Lower leg skin (tissue), 4 donors: ENCODE measurements at places on chromosomes 6 and 20. TPM values are rescaled to one million over a fixed set of nuclear protein-coding genes. Genes with fewer than 3 reads are reported as not detected.

DNA sequence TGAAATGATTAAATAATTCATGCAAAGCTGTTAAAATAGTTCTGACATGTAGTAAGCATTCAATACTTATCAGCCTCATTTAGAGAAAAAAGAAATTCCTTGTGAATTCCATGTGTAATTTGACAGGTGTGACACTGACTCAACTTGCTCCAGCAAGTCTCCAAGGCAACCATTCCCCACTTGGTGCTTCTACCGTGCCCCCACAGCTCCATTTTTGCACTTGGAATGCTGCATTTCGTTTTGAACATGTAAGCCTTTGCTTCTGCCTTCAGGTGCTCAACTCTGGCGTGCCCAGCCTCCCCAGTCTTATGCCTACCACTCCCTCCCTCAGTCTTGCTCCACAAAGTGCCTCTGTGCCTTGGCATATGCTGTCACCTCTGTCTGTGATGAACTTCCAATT, 760.6 kb upstream of the CHD6 start:
- DNase-seq = no peak

DNA sequence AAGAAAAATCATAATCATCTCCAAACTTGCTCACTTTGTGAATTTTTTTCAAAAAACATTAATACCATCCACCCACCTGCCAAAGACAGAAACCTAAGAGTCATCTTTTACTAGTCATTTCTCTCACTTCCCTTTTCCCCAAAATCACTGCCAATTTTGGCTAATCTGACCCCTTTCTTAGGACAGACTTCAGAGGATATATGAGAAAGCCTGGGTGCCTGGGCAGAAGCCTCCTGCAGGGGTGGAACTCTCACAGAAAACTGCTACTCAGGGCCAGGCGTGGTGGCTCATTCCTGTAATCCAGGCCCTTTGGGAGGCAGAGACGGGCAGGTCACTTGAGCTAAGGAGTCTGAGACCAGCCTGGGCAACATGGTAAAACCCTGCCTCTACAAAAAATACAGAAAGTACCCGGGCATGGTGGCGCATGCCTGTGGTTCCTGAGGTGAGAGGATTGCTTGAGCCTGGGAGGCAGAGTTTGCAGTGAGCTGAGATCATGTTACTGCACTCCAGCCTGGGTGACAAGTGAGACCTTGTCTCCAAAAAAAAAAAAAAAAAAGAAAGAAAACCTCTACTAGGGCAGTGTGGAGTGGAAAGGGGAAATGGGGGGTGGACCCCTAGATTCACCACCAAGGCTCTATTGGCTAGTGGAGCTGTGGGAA, 3.8 kb downstream of the DEK start:
- no peak for DNase-seq

- no peak for DNase-seq
Observed at GRCh38 chr20:9412309-9412708, 102.1 kb upstream of the LAMP5 start.

GRCh38 chr20:59634435-59635005, 30.2 kb downstream of the PHACTR3 start:
- no peak for DNase-seq

- no peak for DNase-seq
Observed at GRCh38 chr6:110566346-110567125, 90.1 kb upstream of the SLC22A16 start.

- no peak for DNase-seq
Observed at GRCh38 chr6:41075651-41076626, 3.2 kb downstream of the NFYA start.

GRCh38 chr6:131581523-131581922, 8.5 kb downstream of the ARG1 start:
- no peak for DNase-seq

GRCh38 chr6:111564482-111564945, 41.2 kb downstream of the TRAF3IP2 start:
- no peak for DNase-seq

- no peak for DNase-seq
Observed at GRCh38 chr6:99241905-99242534, 107.5 kb downstream of the FAXC start.

- peak; percentile 80 for DNase-seq
Observed at GRCh38 chr6:44010411-44011349, 116.6 kb downstream of the MRPL14 start.

DNA sequence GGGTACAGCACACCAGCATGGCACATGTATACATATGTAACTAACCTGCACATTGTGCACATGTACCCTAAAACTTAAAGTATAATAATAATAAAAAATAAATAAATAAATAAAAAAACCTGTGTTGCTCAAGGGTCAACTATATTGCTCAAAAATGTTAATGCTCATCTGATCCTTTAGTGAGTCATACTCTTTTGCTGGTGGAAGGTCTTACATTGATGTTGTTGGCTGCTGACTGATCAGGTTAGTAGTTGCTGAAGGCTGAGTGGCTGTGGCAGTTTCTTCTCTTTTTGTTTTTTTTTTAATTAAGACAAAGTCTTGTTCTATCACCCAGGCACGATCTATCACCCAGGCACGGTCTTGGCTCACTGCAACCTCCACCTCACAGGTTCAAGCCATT, 29.6 kb upstream of the SMIM26 start:
- no peak for DNase-seq

DNA sequence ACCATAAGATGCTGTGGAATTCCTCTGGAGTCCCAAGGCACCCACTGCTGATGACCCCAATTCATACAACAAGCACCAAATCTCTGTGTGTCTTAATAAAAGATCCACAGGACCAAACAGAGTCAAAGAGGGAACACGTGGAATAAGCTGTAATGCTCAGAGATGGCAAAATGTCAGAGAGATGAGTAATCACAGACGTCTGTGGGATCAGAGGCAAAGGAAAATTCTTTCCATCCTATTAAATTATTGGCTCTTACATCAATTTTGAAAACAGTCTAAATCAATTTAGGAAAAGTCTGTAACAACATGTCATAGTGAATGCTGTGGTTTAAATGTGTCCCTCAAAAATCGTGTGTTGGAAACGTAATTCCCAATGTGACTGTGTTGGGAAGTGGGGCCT, 17.5 kb upstream of the SAMD3 start:
- no peak for DNase-seq

- DNase-seq = no peak
Observed at GRCh38 chr6:15352845-15353244, 107.0 kb downstream of the JARID2 start.

GRCh38 chr6:160039441-160039840, 70.6 kb downstream of the IGF2R start:
- no peak for DNase-seq

- no peak for DNase-seq
Observed at GRCh38 chr6:56689114-56689513, 46.4 kb upstream of the DST start.

DNA sequence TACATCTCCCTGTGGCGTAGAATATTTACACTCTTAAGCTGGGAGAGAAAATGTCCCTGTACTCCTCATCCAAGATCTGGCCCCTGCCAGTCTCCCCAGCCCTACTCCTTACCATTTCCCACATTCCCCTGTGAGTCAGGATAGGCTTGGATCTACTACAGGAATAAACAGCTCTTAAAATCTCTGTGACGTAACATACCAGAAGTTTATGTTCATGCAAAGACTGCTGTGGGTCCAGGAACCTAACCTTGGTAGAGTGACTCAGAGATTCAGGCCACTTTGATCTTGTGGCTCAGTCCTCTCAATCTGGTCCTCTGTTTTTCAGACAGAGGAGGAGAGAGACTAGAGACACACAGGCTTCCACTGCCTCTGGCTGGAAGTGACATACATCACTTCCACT, 38.5 kb upstream of the GPR6 start:
- peak; percentile 14 for DNase-seq

DNA sequence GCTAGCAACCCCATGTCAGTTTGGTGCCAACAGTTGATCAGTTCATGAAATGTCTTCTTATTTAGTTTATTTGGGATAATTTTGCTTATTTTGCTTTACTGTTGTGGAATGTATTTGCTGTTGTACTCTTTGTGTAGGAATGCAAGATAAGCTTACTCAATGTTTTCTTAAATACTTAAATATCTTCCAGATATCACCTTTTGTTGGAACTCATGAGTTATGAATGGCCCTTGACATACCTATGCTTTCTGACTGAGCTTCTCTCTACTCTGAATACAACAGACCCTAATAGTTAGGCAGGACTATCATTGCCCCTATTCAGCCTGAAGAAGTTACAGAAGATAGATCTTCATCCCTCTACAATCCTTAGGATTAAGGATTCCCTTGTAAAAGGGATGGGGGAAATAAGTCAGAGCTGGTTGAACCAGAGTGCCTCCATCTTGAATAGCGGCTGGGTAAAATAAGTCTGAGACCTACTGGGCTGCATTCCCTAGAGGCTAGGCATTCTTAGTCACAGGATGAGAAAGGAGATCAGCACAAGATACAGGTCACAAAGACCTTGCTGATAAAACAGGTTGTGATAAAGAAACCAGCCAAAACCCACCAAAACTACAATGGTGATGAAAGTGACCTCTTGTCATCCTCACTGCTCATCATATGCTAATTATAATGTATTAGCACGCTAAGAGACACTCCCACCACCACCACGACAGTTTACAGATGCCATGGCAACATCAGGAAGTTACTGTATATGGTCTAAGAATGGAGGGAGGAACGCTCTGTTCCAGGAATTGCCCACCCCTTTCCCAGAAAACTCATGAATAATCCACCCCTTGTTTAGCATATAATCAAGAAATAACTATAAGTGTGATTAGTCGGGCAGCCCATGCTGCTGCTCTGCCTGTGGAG, 196.9 kb downstream of the AKAP7 start:
- no peak for DNase-seq

DNA sequence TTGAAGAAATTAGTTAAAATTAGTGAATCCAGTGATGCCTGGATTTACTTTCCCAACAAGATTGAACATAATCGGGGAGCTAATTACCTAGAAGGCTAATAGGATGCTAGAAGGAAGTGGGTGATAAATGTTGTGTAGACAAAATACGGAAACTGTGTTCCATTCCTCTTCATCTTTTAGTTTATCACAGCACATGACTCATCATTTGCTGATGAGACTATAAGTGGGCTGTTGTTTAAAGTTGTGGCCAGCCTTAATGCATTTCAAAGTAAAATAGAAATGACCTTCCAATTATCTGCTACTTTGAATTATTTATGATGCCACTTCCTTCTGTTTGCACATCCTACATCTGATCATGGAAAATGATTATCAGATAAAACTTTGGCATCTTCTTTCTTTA, 43.4 kb downstream of the OGFRL1 start:
- DNase-seq = no peak

DNA sequence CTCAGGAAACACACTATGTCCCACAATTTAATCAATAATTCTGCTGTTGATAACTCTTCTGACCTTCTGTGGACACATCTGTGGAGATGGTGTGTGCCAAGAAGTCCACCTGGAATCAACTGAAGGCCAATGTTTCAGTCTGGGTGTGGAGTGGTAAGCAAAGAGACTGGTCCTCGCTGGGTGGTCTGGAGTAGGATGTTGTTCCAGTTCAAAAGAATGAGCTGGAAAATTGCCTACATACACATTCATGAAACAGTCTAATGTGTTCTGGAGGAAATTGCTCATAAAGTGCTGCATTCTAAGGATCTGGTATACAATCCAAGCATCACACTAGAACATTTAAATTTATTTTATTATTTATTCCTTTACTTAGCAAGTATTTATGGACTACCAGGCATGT, 33.9 kb upstream of the TBX18 start:
- DNase-seq = no peak

DNA sequence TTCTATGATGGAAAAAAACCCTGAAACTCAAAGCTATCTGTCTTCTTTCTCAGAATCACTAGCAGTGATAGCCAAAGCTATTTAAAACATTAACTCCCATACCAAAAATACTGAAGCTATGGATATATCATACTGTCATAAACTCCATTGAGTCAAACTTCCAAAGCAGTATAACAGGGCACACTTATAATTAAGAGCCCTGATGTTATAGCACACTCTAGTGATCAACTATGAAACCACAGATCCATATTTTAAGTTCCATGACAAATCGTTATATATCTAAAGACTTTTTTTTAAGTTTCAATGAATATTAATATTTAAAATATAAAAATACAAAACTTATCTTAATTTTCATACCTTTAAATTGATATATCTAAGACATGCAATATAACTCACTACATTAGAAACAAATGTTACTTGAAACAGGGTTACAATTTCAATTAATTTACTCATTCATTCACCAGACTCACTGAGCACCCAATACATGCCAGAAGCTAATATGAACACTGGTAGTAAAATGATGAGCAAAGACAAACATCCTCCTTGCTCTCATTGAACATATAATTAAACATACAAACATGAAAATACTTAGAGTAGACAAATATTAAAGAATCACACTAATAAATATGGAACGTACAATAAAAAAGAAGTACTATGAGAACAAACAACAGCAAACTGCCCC, 69.3 kb downstream of the IBTK start:
- DNase-seq = no peak

GRCh38 chr20:44207126-44207723, 3.3 kb downstream of the OSER1 start:
- DNase-seq = no peak

- DNase-seq = no peak
Observed at GRCh38 chr6:146545581-146545980, 1.9 kb downstream of the RAB32 start.

- no peak for DNase-seq
Observed at GRCh38 chr20:11807054-11808048, 110.3 kb upstream of the BTBD3 start.

- no peak for DNase-seq
Observed at GRCh38 chr6:156782691-156783320, 5.6 kb downstream of the ARID1B start.

DNA sequence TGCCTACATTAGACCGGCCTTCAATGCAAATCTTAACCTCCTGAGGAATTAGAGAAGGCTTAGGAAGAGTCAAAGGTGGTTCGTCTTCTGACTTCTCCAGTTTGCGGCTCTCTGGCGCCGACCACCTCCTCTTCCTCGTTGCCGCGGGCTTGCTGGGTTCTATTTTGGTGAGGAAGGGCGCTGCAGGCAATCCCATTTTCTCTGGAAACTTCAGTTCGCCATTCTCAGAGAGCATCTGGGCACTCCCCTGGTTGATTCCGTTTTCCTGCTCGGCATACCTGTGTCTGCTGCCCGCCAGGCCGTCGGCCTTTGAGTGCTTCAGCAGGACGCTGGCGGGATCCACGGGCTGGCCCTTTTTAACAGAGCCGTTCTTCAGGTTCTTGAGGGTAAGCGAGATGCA, 67.9 kb downstream of the GMPR start:
- no peak for DNase-seq

- no peak for DNase-seq
Observed at GRCh38 chr6:123616942-123617341, 19.8 kb downstream of the TRDN start.

The FARS2 gene
- 7.0 TPM for total RNA-seq

The BMP5 gene
- not detected for total RNA-seq

The CDH26 gene
- 1.9 TPM for total RNA-seq

The FOXC1 gene
- 39.2 TPM for total RNA-seq

The CCDC170 gene
- total RNA-seq = not detected

The KCNK15 gene
- total RNA-seq = 3.5 TPM

The CD24 gene
- total RNA-seq = 207 TPM

The RFX6 gene
- total RNA-seq = not detected

The ZSCAN23 gene
- total RNA-seq = 1.2 TPM

The PI3 gene
- total RNA-seq = 1.9 TPM

The MAS1 gene
- not detected for total RNA-seq

The LGSN gene
- total RNA-seq = not detected

The OLIG3 gene
- total RNA-seq = not detected
